ENCODE measurements at places on chromosomes 6 and 20.

DNA sequence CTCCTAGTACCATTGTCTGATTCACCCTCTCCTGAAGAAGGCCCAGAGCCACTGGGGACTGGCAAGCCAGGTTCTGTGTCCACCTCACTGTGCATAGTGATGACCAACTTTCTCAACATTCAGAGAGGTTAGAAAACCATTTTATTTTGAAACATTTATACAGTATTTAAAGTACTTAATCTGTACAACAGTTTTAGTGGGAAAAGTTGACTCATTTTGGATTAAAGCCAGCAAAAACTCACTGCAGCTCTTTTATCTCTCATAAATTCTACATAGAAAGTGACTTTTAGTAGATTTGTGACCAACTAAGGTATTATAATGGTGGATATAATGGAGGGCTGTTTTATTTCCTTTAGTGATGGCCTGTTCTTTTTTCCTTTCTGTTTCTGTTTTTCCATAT is 9.7 kb downstream of the TULP4 start:
- no peak for DNase-seq

DNA sequence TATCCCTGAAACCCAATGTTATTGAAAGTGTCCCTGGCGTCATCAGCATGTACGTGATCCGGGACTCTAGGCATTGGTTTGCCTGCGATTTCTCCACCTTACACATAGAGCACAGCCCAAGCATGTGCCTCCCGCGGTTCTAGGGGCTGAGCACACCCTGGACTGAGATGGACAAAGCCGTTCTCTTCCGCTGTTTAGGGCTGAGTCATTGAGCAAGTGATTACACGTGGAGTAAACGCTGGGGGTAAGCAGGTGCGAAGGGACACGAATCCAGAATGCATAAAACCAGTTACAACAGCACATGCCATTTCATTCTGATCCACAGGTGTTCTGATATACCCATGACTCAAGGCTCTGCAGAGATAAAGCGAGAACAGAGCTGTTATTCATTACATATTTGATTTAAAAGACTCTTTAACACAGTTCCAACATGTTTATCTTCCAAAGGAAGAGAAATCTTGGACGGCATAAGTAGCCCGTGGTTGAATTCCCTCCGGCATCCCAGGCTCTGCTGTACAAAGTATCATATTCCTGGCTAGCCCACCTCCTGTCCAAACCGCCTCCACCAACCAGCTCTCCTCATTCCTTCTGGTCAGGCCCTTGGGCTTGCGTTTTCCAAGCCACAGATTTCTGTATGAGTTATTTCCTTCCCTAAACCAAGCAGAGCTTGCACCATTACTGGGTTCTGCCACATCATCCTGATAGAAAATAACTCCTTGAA is 36.1 kb upstream of the THBS2 start:
- DNase-seq = no peak

- no peak for DNase-seq
Observed at GRCh38 chr6:35607517-35608233, 81.0 kb downstream of the FKBP5 start.

DNA sequence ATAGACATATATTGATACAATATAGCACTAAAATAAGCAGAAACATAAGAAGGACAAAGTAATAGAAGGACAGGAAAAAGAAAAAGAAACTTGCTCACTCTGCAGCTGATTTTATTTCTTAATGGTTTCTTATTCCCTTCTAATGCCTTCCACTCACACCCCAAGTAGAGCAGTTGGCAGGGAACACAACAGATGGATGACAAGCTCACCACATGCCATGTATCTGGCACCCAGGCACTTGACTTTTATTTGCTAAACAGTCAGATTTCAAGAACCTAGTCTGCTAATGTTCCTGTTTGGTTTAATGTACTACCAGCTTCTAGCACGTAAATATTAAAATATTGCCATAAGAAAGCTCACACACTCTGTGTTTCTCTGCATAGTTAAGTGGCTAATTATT is 87.1 kb downstream of the COL19A1 start:
- no peak for DNase-seq

DNA sequence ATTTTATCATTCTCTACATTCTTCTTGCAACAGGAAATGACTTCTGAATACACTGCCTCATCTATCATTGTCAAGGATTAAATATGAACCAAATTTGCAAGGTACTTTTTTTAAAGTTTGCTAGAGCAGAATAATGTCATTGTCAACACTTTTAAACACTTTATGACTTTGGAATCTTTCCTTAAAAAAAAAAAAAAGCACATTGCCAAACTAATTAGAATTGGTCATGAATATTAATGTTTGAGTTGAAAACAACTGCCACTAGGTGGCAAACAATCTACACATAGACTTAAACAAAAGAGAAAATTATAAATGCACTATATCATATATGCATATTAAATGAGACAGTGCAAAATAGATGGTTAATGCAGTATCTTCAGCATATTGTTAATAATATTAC is 32.5 kb upstream of the TMEM244 start:
- peak; percentile 20 for DNase-seq

DNA sequence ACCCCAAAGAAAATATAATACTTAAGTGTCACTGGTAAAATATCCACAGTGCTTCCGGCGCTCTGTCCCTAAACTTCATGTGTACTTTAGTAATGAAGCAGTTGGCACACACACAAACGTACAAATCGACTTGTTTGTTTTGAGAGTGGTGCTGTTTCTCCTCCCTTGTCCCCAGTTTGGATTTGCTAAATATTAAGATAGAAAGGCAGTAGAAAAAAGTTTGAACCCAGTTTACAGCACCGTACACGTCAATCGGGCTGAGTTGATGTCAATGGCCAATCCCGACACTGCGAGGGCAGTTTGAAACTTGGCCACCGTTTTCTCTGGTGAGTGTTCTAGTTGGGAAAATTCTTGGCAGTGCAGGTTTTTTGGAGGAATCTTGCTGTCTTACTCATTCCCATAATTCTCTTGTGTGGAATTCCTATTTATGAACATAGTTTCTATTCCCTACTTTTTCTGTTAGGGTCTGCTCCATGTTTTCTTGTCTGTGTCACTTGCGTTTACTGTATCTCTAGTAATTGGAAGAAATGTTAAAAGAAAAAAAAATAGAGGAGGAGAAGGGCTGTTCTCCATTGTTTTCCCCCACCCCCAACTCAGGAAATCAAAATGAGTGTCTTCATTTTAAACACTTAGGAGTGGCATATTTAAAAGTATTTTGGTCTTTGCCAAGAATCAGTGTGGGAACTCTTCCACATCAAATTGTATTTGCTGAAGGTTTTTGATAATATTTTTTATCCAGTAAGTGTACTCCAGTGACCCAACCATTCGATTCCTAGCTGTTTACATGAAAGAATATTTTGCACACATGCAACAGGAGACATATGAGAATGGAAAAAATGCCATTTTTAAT is 72.3 kb downstream of the OR2B2 start:
- peak; percentile 28 for DNase-seq

DNA sequence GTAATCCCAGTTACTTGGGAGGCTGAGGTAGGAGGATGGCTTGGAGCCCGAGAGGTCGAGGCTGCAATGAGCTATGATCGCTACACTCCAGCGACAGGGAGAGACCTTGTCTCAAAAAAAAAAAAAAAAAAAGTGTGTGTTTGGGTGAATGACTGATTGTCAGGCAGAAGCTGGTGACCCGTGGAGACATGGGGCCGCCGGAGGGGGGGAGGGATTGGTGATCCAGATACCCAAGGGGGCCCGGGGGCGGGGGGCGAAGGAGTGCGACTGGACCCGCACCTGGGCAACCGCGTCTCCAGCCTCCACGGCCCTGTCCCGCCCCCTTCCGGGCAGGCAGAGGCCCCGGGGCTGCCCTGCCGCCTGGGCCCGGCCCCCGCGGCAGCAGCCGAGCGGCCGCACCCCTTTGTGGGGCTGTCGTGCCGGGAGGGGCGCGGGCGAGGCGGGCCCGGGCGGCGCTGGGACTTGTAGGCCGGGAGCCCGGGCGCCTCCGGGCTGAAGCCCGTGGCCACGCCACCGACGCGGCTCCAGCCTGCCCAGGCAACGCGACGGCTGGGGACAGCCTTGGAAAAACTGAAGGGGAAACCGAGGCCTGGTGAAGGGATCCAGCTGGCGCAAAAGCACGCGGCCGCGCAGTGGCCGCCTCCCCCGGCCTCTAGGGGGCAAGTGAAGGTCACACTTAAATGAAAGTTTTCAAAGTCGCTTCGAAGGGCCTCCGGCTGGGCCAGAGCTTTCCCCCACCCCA is 2.1 kb upstream of the RBM38 start:
- peak; percentile 90 for DNase-seq

DNA sequence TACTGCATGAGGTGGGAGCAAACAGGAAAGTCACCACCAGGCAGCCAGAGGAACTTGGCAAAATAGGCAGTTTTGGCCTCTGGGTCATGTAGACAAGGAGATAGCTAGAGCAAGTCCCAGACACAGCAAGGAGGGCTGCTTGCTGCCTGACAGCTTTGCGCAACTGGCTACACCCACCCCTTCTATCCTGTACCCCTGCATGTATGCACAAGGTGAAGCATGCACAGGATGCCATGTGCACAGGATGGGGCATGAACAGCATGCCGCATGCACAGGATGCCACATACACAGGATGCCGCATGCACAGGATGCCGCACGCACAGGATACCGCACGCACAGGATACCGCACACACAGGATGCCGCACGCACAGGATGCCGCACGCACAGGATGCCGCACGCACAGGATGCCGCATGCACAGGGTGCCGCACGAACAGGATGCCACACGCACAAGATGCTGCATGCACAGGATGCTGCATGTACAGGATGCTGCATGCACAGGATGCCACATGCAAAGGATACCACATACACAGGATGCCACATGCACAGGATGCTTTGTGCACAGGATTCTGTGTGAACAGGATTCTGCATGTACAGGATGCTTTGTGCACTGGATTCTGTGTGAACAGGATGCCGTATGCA is 104.9 kb upstream of the IYD start:
- DNase-seq = no peak

DNA sequence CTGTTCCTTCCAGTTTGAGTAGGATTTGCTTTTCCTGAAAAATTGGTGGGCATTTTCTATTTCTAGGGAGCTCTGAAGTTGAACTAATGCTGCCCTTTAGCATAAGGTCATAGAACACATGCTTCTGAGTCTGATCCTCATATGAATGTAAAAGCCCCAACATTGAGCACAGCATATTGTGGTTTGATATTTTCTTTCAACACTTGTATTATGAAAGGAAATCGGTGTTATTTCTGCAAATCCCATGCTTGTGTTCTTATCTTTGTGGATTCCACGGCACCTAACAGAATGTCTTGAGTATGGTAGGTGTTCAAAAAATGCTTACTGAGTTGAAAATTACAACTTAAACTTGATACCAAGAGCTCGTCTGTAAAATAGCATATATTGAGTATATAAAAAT is 85.8 kb downstream of the TRMT11 start:
- no peak for DNase-seq

- DNase-seq = no peak
Observed at GRCh38 chr20:58072695-58073671, 155.5 kb downstream of the ANKRD60 start.

GRCh38 chr20:32663335-32664011 is 10.3 kb downstream of the C20orf203 start:
- DNase-seq = no peak

GRCh38 chr6:106360410-106360988 is at the start of gene CRYBG1:
Gene CRYBG1 (plus strand): TSS chr6:106360717. CDS start chr6:106360909, 192 bp downstream.
- DNase-seq = peak; percentile 83

DNA sequence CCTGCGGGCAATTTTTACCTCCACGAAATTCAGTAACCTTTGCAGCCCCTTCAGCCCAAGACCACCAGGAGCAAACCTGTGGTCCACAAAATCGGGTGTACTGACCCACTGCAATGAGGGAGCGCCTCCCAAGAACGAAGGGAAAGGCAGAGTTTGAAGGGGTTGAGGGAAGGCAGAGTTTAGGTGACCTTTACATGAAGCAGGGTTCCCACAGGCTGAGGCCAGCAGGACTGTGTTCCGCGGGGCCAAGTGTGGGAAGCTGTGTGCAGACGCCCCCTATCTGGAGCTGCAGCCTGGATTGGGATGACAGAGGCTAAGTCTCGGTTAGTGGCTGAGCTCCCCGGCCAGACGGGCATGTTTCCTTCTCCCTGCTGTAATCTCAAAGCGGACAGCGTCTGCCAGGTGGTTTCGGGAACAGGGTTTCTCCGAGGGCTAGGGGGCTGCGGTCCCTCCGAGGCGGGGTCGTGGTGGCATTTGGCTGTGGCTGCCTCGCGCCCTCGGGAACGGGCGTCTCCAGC is 826 bp upstream of the PYGB start:
- DNase-seq = no peak

DNA sequence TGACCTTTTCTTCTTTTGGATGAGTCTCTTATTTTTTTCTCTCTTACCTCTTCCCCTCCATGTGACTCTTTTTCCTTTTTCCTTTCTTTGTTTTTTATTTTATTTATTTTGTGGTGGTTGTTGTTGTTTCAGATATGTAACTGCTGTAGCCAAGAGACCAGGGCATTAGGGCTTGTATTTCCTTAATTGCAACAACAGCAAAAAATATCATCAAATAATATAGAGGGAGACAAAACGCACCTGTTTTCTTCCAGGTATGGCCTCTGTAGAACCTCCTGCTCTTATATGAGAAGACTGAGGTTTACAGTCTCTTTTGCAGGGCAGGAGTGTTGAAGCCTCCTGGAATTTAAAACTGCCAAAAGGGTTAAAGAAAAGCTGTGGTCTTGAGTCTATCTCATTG is 149.3 kb downstream of the SYNDIG1 start:
- DNase-seq = no peak

DNA sequence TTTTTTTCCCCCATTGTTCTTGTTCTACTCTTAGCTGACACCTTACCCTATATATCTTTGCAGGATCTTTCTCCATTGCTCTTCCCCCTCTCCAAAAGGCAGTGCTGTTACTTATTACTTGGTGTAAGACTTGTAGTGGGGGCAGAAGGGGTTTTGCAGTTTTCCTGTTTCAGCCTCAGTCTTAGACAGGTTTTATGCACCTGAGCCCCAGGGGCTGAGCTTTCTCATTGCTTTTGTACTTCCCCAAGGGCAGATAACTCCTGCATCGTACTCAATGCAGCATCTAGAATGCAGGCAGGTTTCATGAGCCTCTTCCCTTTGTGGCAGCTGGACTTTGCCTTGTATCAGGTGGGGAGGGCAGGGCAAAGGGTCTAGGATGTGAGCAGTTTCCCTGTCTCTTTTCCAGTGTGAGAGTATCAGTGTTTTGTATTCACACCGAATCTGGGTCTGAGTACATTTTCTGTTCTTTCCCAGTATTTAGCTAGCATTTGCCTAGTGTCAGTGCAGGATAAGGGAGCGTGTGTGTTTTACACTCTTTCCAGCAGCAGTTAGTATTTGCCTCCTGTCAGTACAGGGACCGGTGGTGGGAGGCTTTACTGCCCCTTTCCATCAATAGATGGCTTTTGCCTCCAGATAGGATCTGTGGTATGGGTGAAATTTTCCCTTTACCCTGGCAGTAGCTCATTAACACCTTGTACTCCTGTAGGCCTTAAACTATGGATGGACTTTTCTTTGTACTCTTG is 19.6 kb downstream of the CYB5R4 start:
- no peak for DNase-seq

GRCh38 chr6:23137611-23138010 is 568.2 kb downstream of the HDGFL1 start:
- no peak for DNase-seq

GRCh38 chr20:15056246-15056645 is 718.8 kb upstream of the FLRT3 start:
- no peak for DNase-seq

- DNase-seq = no peak
Observed at GRCh38 chr6:18247002-18247401, 17.3 kb downstream of the DEK start.

- DNase-seq = no peak
Observed at GRCh38 chr20:12305188-12305950, 387.7 kb downstream of the BTBD3 start.

- DNase-seq = no peak
Observed at GRCh38 chr6:84641076-84641475, 123.3 kb downstream of the TBX18 start.

Measured in GM13977 (cell line).